Amygdala (tissue), 56 donors: ENCODE measurements at places on chromosomes 16 and 17.

- no peak for DNase-seq
Measured at GRCh38 chr17:7555320-7555948, 3.1 kb upstream of the TNFSF13 start.

DNA sequence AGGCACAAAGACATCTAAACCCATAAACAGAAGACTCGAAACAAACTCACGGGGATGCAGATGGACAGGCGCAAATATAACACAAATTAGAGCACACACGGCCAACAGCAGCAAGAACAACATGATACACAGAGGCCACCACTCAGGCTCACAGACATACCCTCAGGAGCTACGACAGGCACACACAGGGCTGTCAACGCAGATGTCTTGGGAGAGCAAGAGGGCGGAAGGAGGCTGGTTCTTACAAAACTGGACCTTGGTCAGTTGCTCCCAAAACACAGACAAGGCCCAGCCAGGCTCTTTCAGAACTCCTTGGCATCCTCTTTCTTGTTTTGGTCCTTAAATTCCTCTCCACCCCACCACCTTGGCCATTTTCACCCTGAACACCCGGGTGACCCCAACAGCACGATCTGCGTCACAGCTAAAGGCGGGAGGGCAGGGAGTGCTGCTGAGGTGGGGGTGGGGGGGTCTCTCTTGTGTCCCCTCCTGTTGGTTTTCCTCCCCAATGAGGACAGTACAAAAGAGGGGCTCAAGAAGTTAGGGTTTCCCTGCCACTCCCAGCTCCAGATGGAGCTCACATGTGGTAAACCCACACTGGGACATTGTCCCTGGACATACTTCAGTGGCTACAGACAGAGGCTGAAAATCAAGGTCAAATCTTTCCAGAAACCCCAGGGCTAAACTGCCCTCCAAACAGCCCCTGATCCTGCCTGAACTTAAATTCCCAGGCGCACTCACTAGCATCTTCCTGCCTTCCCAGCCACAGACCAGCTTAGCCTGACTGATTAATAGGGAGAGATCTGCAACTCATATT lies 221.3 kb downstream of the C16orf78 start:
- no peak for DNase-seq

- DNase-seq = no peak
Measured at GRCh38 chr17:75463603-75464002, 7.2 kb downstream of the TMEM94 start.

- no peak for DNase-seq
Measured at GRCh38 chr16:60907645-60908044, 1128.6 kb downstream of the CDH8 start.

DNA sequence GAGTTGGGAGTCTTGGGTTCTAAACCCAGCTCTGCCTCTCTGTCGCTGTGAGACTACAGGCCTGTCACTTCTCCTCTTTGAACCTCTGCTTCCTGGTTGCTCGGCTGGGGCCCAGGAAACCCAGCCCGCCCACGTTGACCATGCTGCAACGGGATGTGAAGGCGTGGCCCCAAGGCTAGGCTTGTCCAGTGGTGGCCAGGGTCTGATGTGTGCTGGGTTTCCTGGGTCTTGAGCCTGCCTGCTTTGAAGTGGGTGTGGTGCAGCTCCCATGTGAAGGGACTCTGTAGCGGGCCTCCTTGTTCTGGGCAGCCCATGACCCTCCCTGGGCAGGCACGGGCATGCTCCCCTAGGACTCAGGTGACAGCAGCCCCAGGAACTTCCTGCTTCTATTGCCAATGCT lies 82.3 kb downstream of the SDR42E1 start:
- DNase-seq = no peak

GRCh38 chr16:75622761-75623605 lies at the start of gene ADAT1:
TSS of gene ADAT1 (minus strand) at chr16:75623281. CDS start at chr16:75620799, 2,482 bp downstream.
- DNase-seq = peak; percentile 95

GRCh38 chr17:27559506-27560481 lies 71.2 kb upstream of the LGALS9 start:
- DNase-seq = no peak

GRCh38 chr16:24372824-24373223 lies 116.7 kb downstream of the CACNG3 start:
- peak; percentile 2 for DNase-seq

DNA sequence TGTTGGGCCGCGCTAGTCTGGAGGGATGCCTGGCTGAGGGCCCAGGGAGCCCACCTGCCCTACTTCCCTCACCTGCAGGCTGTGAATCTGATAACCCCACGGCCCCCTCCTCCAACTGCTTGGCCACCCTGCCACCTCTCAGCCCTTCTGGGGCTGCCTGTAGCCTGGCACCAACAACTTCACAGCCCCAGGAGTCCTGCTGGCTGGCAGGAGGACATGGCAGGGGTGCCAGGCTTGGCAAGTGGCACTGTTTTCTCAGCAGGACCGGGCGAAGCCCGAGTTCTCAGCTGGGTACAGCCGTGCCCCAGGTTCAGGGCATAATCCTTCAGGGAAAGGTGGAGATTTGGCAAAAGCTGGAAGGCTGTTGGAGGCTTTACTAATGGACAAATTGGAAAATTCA lies 129.6 kb downstream of the CMIP start:
- no peak for DNase-seq

GRCh38 chr16:23650674-23651416 lies 9.6 kb downstream of the DCTN5 start:
- no peak for DNase-seq

DNA sequence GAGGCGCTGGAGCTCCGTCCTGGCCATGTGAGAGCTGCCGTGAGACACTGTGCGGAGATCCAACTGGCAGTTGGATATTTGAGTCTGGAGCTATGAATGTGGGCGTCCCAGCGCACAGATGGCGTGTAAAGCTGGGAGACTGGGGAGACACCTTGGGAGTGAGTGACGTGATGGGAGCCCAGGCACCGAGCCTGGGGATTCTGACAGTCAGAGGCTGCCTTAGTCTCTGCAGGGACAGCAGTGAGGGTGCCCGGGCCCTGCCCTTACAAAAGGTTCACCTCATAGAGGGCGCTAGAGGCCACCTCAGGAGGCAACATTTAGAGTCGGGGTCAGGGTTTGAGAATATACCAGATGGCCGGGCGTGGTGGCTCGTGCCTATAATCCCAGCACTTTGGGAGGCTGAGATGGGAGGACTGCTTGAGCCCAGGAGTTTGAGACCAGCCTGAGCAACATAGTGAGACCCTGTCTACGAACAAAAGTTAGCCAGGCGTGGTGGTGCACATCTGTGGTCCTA lies 194.1 kb upstream of the GSE1 start:
- no peak for DNase-seq

DNA sequence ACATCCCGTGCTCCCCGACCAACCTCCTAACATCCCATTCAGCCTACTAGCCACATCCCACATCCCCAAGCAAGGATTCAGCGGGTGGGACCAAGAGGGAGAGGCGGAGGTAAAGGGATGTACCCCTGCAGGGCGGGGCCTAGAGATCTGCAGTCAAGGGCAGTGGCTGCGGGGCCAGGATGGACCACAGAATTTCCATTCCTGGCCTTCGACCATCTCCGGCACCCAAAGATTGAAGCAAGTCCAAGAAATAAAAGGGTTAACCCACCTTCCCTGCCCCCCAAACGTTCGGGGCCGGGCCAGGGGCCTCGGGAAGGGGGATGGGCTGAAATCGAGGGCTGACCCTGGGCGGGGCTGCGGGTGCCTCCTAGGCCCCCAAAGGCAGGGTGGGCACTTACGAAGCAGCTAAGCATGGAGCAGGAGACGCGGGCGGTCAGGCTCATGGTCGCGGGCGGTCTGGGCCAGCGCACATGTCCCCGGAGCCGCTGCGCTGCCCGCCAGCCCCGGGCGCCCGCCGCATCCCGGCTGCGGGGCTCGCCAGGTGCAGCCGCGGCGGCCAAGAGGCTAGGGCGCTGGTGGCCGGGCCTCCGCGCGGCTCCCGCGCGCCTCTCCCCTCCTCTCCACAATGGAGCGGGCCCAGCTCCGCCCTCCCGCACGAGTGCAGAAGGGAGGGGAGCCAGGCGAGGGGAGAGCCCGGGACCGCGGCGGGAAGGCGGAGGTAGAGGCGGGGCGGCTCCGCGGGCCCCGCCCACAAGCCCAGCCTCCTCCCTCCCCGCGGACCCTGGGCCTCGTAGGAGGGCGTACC lies at the start of gene MTMR4:
Gene MTMR4, minus strand, starts transcription at position 674 of the 805 bp plus-strand sequence. Its CDS starts 231 bp downstream, at position 443.
- peak; percentile 81 for DNase-seq

DNA sequence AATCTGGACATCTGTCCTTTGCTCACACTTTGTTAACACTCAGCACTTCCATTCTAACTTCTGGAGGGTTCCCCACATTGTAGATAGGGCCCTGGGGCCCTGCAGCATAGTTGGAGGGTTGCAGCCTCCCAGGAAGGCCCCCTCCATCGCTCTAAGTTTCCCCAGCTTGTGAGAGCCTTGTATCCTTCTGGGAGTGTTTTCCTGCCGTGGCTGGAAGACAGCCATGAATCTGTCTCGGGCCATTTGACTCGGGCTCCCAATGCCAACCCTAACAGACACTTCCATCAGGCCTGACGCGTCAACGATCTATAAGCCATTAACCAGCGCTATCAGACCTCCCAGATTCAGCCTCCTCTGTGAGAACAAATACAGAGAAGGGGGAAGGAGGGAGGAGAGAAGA lies 263.7 kb upstream of the RPL38 start:
- no peak for DNase-seq

GRCh38 chr16:19578378-19578971 lies 23.0 kb downstream of the VPS35L start:
- DNase-seq = peak; percentile 95

DNA sequence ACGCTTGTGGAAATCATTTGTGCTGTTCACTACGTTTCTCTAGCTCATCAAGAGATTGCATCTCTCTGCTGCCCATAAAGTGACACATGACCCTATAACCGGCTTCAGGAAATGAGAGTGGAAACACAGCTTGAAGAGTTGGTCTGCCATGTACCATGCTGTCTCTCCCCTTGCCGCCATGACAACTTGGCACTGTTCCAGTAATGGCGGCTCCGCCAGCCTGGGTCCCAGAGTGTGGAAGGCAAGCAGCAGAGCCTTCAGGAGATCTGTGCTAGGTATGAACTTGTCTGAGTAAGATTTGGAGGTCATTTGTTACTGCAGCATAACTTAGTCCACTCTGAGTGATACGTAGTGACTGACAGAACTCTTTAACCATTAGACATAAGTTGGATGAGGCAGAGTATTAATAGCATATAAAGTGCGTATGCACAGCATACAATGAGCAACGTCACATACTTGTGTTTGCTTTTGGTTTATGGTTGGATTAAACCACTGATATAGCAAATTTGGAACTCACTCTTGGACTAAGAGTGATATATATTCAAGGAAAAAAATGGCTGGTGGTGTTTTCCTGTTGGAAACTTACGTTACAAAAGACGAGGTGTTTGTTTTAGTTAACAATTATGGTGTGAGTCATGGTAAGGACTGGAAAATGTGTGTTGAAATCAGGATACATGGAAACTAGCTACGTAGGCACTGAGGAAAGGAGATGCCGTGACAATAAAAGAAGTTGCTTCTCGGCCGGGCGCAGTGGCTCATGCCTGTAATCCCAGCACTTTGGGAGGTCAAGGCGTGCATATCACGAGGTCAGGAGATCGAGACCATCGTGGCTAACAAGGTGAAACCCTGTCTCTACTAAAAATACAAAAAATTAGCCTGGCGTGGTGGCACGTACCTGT lies 24.4 kb upstream of the PMP22 start:
- DNase-seq = no peak

GRCh38 chr17:12994341-12995074 lies 23.3 kb downstream of the ELAC2 start:
- no peak for DNase-seq

DNA sequence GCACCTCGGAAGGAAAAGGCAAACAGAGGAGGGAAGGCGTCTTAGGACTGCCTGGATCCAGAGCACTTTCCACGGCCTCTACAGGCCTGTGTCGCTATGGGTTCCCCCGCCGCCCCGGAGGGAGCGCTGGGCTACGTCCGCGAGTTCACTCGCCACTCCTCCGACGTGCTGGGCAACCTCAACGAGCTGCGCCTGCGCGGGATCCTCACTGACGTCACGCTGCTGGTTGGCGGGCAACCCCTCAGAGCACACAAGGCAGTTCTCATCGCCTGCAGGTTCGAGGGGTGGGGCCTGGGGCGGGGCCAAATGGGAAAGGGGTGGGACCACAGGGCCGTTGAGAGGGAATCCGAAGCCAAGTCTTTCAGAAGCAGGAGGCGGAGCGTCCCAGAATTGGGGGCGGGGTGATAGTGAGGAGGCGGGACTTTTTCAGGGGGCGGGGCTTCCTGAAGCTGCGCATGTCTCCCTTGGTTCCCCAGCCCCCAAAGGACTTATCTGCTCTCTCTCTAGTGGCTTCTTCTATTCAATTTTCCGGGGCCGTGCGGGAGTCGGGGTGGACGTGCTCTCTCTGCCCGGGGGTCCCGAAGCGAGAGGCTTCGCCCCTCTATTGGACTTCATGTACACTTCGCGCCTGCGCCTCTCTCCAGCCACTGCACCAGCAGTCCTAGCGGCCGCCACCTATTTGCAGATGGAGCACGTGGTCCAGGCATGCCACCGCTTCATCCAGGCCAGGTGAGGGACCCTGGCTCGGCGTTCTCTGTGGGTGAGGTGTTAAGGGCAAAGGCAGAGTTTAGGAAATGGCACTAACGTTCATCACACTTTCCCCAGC lies 939 bp downstream of the BCL6B start:
- DNase-seq = peak; percentile 51

GRCh38 chr17:47894498-47895346 lies 1.3 kb upstream of the SP2 start:
- DNase-seq = no peak

DNA sequence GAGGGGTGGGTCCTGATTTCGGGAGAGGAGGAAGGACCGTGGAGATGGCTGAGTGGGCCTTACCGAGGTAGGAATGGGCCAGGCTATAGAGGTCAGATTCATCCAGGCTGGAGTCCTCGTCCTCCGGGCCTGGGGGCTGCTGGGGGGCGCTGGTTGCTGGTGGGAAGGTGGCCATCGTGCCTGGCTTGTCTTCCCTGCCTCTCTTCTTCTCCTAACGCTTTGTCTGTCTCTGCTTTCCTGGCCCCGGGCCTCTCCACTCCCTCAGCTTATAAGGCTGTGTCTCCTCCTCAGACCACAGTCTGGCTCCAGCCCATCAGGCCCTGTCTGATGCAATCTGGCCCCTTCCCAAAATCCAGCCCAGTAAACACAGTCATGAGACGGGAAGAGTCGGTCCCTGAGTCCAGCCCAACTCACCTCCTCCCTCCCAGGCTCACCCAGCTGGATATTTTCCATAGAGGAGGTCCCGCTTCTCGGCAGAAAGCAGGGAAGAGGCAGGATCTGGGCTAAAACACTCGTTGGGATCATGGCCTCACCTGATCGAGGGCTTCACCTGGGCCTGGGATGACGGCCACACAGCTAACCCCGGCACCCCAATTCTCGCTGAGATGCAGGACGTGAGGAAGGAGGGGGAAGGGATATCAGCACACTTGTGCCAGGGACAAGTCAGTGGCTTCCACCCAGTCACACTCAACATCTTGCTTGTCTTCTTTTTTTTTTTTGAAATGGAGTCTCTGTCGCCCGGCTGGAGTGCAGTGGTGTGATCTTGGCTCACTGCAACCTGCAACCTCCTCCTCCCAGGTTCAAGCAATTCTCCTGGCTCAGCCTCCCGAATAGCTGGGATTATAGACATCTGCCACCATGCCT lies at the start of gene NUPR1:
Gene NUPR1, minus strand, starts transcription at position 242 of the 864 bp plus-strand sequence. Its CDS starts 67 bp downstream, at position 175.
- DNase-seq = peak; percentile 72

- no peak for DNase-seq
Measured at GRCh38 chr16:12381662-12382061, 405.1 kb downstream of the SNX29 start.

GRCh38 chr16:3214904-3215600 lies 19.9 kb downstream of the ZNF200 start:
- DNase-seq = no peak

- no peak for DNase-seq
Measured at GRCh38 chr17:6506679-6507231, 49.6 kb downstream of the PITPNM3 start.

- no peak for DNase-seq
Measured at GRCh38 chr16:13645601-13646245, 274.2 kb upstream of the ERCC4 start.
